ENCODE measurements at places on chromosomes 2 and 18.

DNA sequence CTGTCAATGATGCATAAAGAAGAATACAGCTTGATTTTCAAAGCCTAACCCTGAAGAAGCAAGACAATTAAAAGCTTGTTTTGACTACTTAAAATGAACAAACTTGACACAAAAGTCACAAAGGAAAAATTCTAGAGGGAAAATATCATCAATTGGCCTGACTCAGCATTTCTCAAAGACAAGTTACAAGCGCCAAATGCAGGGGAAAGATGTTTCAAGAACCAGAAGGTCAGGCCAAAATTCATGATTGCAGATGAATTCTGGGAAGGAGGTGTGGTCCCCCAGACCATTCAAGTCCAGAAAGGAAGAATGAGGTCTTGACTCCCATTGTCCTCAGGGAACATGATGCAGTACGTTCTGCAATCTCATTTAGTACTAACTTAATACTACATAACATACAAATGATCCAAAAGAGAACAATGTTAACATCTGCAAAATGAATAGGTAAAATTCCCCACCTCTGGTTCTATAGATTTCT is 64.5 kb downstream of the FAM210A start:
- DNase-seq, result no peak

- no peak for DNase-seq
These were observed 541.2 kb upstream of the POU3F3 start for GRCh38 chr2:104312684-104313083.

GRCh38 chr2:117820444-117820843 is 6.0 kb downstream of the DDX18 start:
- no peak for DNase-seq

GRCh38 chr2:5691985-5692529 is at the start of gene SOX11:
Gene SOX11 (plus strand): TSS chr2:5692384. CDS start chr2:5692722, 338 bp downstream.
- DNase-seq, result no peak

- DNase-seq, result no peak
These were observed 41.3 kb upstream of the PPP1R1C start for GRCh38 chr2:181944164-181944913.

- no peak for DNase-seq
These were observed 66.4 kb upstream of the EPAS1 start for GRCh38 chr2:46230677-46231425.

GRCh38 chr18:69956057-69956456 is 8.4 kb upstream of the CD226 start:
- no peak for DNase-seq

DNA sequence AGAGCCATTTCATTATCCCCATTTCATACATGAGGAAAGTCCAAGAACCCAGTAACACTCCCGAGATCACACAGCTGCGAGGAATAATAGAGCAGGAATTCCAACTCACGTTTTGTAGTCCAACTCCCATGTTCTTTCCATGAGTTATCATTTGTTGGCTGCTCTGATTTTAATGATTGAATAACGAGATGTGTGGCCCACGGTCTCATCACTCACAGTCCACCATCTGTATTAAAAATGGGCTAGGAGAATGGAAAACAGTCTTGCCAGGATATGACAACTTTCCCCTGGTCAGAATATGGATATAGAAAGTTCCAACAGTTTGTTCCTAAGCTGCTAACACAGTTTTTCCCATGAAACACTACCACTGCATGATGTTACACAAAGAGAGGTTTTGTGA is 147.5 kb downstream of the METTL4 start:
- no peak for DNase-seq

DNA sequence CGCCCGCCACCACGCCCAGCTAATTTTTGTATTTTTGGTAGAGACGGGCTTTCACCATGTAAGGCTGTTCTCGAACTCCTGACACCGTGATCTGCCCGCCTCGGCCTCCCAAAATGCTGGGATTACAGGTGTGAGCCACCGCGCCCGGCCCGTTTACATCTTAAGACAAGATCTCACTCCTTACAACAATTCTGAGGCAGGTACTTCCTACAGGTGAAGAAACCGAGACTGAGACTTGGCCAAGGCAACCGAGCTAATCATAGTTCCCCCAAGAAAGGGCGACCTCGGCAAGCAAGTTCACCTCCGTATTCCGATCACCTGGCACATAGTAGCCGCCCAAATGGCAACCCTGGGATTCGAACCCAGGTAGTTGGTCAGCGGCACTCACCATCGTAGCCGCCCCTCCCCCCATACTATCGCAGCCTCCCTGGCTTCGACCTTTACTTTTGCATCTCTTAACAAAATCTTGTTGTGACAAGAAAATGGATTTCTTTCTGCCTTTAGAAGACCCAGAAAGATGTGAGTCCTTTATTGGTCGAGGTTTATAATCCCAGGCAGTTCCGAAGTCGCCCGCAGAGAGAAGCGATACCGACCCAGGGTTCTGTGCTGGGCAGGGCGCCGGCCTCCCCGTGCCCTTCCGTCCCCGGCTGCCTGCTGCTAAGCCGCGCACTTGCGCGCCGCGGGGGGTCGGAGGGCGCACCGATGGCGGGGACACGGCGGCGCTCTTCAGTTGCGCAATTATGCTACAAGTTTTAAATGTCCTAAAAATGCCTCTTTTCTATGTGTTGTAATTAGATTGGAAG is 1.1 kb upstream of the FZD5 start:
- DNase-seq, result no peak

- no peak for DNase-seq
These were observed 104.5 kb upstream of the EPC2 start for GRCh38 chr2:148540022-148540421.

- no peak for DNase-seq
These were observed 53.7 kb downstream of the FAM210A start for GRCh38 chr18:13672657-13673056.

DNA sequence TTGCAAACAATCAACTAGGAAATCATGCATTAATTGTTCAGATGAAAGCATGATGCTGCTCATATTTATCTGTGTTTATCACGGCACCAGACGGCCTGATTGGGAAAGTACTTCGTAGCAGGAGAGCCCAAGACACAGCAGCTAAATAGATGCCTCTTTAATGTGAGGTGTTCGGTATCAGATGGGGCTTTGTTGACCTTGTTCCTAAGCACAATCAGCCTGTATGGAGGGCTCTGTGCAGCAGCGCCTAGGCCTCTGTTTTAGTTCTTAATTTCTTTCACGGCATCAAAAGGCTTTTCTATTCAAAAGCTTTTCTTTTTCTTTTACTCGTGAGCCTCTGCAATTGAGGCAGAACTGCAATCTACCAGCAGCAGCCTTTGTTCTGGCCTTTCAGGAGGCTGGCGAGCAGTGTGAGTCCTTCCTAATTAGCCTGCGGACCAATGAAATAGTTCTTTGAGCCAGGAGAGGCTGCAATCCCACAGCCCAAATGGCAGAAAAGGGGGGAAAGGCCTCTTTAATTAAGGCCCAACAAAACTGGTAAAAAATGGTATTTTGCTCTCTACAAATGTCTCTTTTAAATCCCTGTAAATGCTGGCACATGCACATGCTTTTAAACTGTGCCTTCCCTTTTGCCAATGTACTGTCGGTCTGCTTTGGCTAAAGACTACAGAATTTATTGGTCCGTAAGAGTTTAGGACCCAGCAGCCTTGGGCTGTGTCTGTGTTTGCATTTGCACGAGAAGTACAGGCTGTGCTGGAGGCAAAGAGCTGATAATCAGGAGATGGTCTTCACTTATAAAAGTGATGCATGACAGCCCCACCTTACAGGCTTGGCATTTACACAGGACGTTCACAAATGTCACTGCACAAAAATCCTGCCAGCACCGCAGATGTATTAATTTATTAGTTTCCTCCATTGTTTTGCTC is 159.6 kb downstream of the RND3 start:
- DNase-seq, result no peak

GRCh38 chr18:9719421-9719981 is 11.4 kb downstream of the RAB31 start:
- peak; percentile 91 for DNase-seq

GRCh38 chr2:20219763-20220380 is 5.1 kb downstream of the SDC1 start:
- DNase-seq, result no peak

DNA sequence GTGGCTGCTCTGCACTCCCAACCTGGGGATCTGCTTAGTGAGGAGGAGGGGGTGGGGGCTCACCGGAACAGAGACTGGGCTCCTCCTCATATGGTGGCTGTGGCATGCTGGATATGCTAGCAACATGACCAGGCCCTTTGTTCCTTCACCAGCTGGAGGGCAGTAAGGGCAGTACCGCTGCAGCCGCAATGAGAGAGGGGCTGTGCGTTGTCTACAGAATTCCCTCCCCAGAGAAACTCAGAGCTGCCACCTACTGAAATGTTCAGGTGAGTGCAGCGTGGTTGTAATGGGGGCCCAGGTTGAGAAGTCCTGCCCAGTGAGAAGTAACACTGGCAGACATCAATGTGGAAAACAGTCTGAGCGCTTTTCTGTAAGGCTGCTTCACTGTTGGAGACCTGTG is 1211.9 kb upstream of the NXPH2 start:
- no peak for DNase-seq

DNA sequence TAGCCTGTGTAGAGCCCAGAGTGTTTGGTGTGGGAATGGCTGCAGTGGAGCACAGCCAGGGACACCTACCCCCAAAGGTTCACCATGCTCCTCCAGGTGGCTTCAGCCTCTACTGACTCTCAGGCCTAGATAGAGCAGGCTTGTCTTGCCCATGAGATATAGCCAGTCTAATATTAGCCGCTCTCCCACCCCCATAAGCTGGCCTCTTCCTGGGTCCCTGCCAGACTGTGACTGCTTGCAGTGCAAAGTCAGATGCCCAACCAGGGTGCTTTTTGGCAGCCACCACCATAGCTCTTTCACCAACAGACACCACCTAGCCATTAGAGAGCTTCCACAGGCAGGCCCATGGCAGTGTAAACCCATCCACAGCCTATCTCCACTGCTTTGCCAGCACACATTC is 405.3 kb downstream of the MBD2 start:
- no peak for DNase-seq

DNA sequence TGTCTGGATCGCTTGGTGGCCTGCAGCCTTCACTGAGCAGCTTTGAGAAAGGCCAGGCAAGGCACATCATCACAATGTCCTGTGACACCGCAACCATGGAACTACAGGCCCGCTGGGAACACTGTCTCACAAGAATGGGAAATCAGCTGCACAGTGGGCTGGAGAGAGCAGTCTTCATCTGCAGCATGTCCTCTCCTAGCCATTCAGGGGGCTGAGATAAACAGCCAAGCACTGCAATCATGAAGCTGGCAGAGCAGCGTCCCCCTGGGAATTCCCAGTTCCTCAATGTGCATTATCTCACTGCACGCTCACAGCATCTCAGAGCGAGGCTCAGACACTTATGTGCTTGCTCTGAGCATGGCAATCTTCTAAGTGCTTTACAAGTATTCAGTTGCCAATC is 1.9 kb downstream of the CMPK2 start:
- no peak for DNase-seq

GRCh38 chr2:196516564-196516963 is 123.0 kb upstream of the CCDC150 start:
- peak; percentile 53 for DNase-seq

DNA sequence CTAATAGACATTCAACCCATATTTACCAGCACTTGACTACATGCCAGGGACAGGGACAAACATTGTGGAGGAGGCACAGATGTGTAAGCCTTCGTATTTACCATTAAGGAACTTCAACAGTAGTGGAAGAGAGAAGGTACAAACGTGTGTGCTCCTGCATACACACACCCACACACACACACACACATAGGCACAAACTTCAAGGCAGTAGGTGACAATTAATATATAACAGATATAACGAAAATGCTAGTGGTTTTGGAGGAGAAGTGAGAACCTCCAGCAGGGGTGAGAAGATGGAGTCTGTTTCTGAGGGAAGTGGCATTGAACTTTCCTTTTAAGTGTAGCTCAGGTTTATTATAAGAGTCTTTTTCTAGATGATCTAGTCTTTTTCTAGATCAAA is 231.1 kb downstream of the SETBP1 start:
- no peak for DNase-seq

DNA sequence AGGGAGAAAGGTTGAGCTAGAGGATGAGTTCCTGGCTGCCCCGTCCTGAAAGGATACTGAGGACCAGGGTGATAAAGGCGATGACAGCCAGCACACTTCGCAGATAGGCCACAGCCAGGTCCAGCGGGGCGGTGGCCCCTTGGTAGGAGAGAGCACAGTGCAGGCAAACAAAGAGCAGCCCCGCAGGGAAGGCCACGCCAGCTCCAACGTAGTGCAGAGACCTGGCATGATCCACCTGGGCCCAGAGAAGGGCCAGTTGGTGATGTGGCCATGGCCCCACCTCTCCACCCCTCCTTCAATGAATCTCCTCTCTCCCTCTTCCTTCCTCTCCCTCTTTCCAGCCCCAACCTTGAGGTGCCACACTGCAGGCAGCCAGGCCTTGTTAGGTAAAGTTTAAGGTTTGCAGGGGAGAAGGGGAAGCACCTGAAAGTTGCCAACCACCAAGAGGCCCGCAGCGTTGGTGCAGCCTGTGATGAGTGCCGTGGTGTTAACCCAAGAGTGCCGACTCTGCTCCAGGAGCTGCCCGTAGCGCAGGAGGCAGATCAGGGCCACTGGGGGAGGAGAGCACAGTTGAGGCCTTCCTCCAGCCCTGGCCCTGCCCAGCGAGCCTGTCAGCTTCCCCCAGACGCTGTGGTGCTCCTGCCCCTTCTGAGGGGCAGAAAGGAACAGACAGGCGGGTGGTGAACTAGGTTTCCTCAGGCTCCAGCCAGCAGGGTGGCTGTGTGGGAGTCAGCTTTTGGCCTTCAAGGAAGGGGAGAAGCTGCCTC is 2.8 kb downstream of the TMEM150A start:
- DNase-seq, result no peak

DNA sequence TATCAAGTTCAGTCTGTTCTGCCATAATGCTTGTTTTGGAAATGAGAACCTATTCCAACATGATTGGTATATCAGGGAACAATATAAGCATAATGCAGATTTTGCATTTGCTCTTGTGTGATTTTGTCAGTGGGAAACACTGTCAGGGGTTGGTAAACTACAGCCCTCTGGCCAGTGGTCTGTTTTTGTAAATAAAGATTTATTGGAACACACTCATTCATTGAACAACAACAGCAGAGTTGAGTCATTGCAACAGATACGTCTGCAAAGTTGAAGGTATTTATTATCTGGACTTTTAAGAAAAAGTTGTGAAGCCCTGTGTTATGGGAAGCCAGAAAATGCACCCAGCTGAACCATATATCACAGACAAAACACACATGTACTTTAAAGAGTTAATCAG is 83.1 kb downstream of the MCFD2 start:
- DNase-seq, result no peak

DNA sequence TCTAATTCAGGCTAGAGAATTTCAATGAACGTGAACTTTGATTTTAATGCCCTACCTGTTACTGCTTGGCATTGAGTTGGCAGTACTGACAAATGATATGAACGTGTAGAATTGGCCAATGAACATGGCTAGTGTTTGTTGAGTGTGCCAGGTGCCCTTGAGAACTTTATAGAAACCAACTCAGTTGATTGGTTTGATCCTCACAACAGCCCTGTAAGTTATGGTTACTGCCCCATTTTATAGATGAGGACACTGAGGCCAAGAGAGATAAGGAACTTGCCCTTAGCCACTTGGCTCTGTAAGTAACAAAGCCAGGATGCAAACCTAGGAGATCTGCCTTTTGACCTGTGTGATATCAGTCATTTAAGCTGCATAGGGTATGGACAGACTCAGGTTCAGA is 275.7 kb downstream of the NEDD4L start:
- no peak for DNase-seq

DNA sequence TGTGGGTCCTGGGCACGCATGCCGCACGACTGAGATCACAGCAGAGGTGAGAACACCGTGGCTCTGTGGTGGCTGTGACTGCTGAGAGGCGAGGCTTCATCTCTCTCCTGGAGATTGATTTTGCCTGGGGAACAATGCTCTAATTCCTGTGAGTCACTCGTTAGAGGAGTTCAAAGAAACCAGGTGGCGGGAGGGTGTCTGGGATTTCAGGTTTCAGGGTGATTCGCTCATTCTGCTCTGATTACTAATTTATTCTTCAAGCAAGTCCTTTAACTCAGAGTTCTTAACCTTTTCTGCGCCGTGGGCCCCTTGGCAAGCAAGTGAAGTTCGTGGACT is 56.3 kb downstream of the GLI2 start:
- DNase-seq, result no peak
